Activated T-cell treated with anti-CD3 and anti-CD28 coated beads, Interleukin-2, amount 50 U/mL, for 72 hours (primary cell): ENCODE measurements at places on chromosomes 1 and 21. TPM values are rescaled to one million over a fixed set of nuclear protein-coding genes. Genes with fewer than 3 reads are reported as not detected.

GRCh38 chr1:210332233-210332632 is 3.5 kb downstream of the HHAT start:
- peak overlapping the region; percentile 6 for H3K4me3 ChIP-seq
- DNase-seq = peak; percentile 44
- H3K27ac ChIP-seq = peak overlapping the region; percentile 98
- H3K27me3 ChIP-seq = peaks cover 19% of the 10 kb centered on the region
- no peaks in the 10 kb centered on the region for H3K36me3 ChIP-seq
- peaks cover 38% of the 10 kb centered on the region for H3K4me1 ChIP-seq

GRCh38 chr1:156841295-156841855 is 17.5 kb downstream of the INSRR start:
- no peak for DNase-seq
- H3K4me3 ChIP-seq = no peak overlapping the region
- peaks cover 67% of the 10 kb centered on the region for H3K27me3 ChIP-seq
- no peaks in the 10 kb centered on the region for H3K36me3 ChIP-seq
- H3K4me1 ChIP-seq = peaks cover 42% of the 10 kb centered on the region

GRCh38 chr1:228034954-228035837 is 28.4 kb downstream of the WNT3A start:
- DNase-seq = no peak
- H3K27ac ChIP-seq = no peak overlapping the region
- H3K4me1 ChIP-seq = no peaks in the 10 kb centered on the region
- H3K4me3 ChIP-seq = no peak overlapping the region
- H3K36me3 ChIP-seq = no peaks in the 10 kb centered on the region

GRCh38 chr1:14371771-14372497 is 226.6 kb upstream of the KAZN start:
- H3K27me3 ChIP-seq = no peaks in the 10 kb centered on the region
- H3K4me3 ChIP-seq = no peak overlapping the region
- H3K27ac ChIP-seq = no peak overlapping the region

GRCh38 chr1:169047074-169047473 is 59.4 kb upstream of the ATP1B1 start:
- DNase-seq = no peak
- H3K27ac ChIP-seq = no peak overlapping the region
- peaks cover 75% of the 10 kb centered on the region for H3K4me1 ChIP-seq
- no peak overlapping the region for H3K4me3 ChIP-seq
- H3K36me3 ChIP-seq = no peaks in the 10 kb centered on the region
- H3K27me3 ChIP-seq = no peaks in the 10 kb centered on the region

Gene DMAP1
- total RNA-seq = 40.0 TPM

Gene KRTAP19-3
- total RNA-seq = not detected

DNA sequence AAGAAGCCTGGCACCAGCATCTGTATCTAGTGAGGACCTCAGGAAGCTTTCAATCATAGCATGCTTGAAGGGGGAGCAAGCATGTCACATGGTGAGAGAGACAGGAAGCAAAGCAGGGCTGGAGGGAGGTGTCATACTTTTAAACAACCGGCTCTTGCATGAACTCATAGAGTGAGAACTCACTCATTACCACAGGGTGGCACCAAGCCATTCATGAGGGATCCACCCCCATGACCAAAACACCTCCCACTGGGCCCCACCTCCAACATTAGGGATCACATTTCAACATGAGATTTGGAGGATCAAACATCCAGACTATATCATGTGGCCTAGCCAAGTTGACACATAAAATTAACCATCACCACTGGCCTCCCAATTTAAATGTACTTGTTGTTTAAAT is 125.1 kb upstream of the KCND3 start:
- no peak overlapping the region for H3K27ac ChIP-seq
- H3K36me3 ChIP-seq = no peaks in the 10 kb centered on the region
- no peak overlapping the region for H3K4me3 ChIP-seq
- DNase-seq = no peak

DNA sequence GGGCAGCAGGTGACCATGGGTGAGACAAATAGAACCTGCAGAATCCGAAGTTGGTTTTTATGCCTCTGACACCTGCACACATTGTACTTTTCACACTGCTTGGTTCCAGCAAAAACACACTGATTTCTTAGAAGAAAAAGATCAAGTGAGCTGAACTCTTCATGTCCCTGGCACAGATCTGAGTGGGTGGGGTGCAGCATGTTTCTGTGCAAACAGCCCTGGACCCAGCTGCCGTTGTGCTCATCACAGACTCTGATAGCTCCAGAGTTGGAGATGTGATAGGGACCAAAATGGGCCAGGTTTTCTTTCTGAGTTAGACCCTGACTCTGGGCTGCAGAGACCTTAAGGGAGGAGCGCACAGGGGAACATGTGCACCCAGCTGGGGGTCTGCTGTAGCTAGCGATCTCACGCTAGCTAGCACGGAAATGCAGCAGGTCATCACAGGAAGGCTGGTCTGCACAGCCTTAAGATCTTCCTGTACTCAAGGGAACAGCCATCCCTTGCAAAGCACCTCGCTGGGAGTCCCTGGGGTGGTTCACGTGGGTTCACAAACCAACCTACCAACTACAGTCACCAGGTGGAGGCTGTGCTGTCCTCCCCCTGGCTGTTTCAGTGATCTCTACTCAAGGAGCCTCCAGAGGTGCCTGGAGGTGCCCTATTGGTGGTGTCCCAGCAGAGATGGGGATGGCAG is 291.1 kb downstream of the PTPRU start:
- H3K4me1 ChIP-seq = no peaks in the 10 kb centered on the region
- no peak overlapping the region for H3K27ac ChIP-seq
- H3K27me3 ChIP-seq = peaks cover 18% of the 10 kb centered on the region
- no peak overlapping the region for H3K4me3 ChIP-seq

GRCh38 chr1:39538531-39539251 is 37.9 kb downstream of the PABPC4 start:
- H3K36me3 ChIP-seq = peaks cover 9% of the 10 kb centered on the region
- no peak for DNase-seq
- no peaks in the 10 kb centered on the region for H3K27me3 ChIP-seq
- no peak overlapping the region for H3K4me3 ChIP-seq
- H3K27ac ChIP-seq = no peak overlapping the region

DNA sequence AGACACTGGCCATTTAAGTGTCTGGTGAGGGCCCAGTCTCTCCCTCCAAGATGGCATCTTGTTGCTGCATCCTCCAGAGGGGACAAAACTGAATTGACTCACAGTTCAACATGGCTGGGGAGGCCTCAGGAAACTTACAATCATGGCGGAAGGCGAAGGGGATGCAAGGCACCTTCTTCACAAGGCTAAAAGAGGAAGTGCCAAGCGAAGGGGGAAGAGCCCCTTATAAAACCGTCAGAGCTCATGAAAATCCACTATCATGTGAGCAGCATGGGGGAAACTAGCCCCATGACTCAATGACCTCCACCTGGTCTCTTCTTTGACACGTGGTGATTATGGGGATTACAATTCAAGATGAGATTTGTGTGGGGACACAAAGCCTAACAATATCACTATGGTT is 280.1 kb downstream of the HHAT start:
- no peak overlapping the region for H3K4me3 ChIP-seq
- H3K36me3 ChIP-seq = peaks cover 2% of the 10 kb centered on the region
- DNase-seq = no peak
- H3K27me3 ChIP-seq = no peaks in the 10 kb centered on the region
- H3K4me1 ChIP-seq = no peaks in the 10 kb centered on the region

DNA sequence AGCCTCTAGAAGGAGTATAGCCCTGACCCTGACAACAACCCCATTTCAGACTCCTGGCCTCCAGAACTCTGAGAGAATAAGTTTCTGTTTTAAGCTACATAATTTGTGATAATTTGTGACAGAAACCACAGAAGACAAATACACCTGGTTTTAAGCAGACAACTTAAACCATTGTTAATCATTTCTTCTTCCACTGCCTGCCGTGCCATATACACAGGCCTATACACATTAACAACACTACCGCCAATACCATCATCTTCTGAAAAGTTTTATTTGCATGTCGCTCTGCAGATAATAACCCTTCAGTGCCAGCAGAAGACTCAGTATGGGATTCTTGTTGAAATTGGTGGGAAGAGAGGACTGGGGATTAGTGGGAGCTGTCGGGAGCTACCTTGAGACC is 39.9 kb upstream of the KRTAP19-8 start:
- no peak for DNase-seq
- H3K27ac ChIP-seq = no peak overlapping the region
- H3K27me3 ChIP-seq = peaks cover 35% of the 10 kb centered on the region
- no peaks in the 10 kb centered on the region for H3K36me3 ChIP-seq

- peaks cover 11% of the 10 kb centered on the region for H3K36me3 ChIP-seq
- peaks cover 35% of the 10 kb centered on the region for H3K4me1 ChIP-seq
- H3K27me3 ChIP-seq = no peaks in the 10 kb centered on the region
- H3K4me3 ChIP-seq = no peak overlapping the region
- DNase-seq = no peak
These were observed 7.7 kb upstream of the BCL2L15 start for GRCh38 chr1:113895098-113895497.

Gene MYOG
- not detected for total RNA-seq

GRCh38 chr21:38037416-38037815 is 121.2 kb upstream of the KCNJ6 start:
- H3K27me3 ChIP-seq = peaks cover 34% of the 10 kb centered on the region
- DNase-seq = no peak
- H3K27ac ChIP-seq = no peak overlapping the region
- H3K36me3 ChIP-seq = no peaks in the 10 kb centered on the region
- no peak overlapping the region for H3K4me3 ChIP-seq

DNA sequence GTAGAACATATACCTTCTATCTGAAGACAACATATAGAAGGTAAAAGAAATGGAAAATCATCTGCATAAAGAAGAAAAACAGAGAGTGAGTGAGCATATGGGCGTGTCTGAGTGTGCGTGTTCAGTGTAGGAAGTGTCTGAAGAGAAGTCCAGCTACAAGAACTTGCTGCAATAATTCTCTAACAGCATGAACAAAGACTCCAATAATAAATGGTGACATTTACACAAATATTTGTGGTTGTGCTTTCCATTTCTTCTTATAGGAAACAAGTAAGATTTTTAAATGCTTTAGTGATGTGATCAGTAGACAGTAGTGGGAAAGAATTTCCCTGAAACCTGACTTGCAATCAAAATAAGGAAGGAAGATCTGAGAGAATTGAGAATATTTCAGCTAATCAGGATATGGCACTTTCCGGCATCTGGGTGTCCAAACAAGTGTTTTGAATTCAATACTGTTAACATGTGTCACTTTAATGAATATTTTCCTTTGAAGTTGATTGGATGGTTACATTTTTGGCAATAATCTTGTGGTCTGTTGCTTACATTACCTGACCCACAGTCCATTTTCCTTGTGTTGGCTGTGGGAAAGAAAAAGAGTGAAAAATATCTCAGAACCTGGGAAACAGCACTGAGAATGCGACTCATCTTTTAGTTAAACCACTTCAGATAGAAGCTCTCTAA is 154.0 kb downstream of the TGFB2 start:
- H3K4me3 ChIP-seq = no peak overlapping the region
- no peak overlapping the region for H3K27ac ChIP-seq
- H3K4me1 ChIP-seq = no peaks in the 10 kb centered on the region
- no peak for DNase-seq
- no peaks in the 10 kb centered on the region for H3K36me3 ChIP-seq

GRCh38 chr1:88685259-88685620 is 1.2 kb downstream of the PKN2 start:
- peaks cover 4% of the 10 kb centered on the region for H3K36me3 ChIP-seq
- H3K27ac ChIP-seq = peak overlapping the region; percentile 99
- H3K27me3 ChIP-seq = no peaks in the 10 kb centered on the region
- H3K4me1 ChIP-seq = peaks cover 51% of the 10 kb centered on the region
- DNase-seq = peak; percentile 2
- peak overlapping the region; percentile 96 for H3K4me3 ChIP-seq

DNA sequence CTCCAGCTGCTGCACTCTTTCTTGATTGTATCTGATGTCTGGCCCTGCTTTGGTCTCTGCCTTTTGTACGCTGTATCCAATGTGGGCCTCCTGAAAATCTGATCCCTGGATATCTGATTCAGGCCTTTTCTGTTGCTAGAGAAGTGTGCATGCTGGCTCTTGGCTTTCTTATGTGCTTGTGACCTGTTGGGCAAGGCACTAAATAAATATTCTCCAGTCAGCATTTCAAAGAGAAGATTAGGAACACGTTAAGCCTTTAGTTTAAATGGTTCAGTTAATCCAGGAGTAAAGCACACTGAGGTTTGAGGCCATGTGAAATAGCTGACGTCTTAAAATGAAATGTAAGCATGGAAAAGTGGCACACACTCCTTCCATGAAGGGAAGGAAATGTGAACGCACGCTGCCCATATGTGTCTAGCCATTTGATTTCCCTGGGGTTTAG is 9.3 kb upstream of the F3 start:
- DNase-seq = no peak
- H3K27me3 ChIP-seq = peaks cover 36% of the 10 kb centered on the region
- no peaks in the 10 kb centered on the region for H3K36me3 ChIP-seq

- H3K27me3 ChIP-seq = no peaks in the 10 kb centered on the region
- DNase-seq = no peak
- no peaks in the 10 kb centered on the region for H3K4me1 ChIP-seq
- H3K27ac ChIP-seq = no peak overlapping the region
- peaks cover 28% of the 10 kb centered on the region for H3K36me3 ChIP-seq
- H3K4me3 ChIP-seq = no peak overlapping the region
These were observed 23.1 kb downstream of the DNAJC8 start for GRCh38 chr1:28209700-28210099.

- no peaks in the 10 kb centered on the region for H3K27me3 ChIP-seq
- no peaks in the 10 kb centered on the region for H3K4me1 ChIP-seq
- H3K4me3 ChIP-seq = no peak overlapping the region
These were observed 97.9 kb downstream of the OBSCN start for GRCh38 chr1:228305721-228306152.

- H3K27ac ChIP-seq = no peak overlapping the region
- H3K4me3 ChIP-seq = no peak overlapping the region
- no peaks in the 10 kb centered on the region for H3K4me1 ChIP-seq
- DNase-seq = no peak
- no peaks in the 10 kb centered on the region for H3K36me3 ChIP-seq
- peaks cover 6% of the 10 kb centered on the region for H3K27me3 ChIP-seq
These were observed 99.3 kb upstream of the RALGPS2 start for GRCh38 chr1:178625695-178626094.

Gene GSTM5
- total RNA-seq = 0.81 TPM

Gene ELF3
- 0.22 TPM for total RNA-seq

- H3K27me3 ChIP-seq = peaks cover 46% of the 10 kb centered on the region
- peaks cover 2% of the 10 kb centered on the region for H3K36me3 ChIP-seq
- no peak overlapping the region for H3K27ac ChIP-seq
- H3K4me3 ChIP-seq = no peak overlapping the region
- no peak for DNase-seq
- H3K4me1 ChIP-seq = peaks cover 16% of the 10 kb centered on the region
These were observed 18.0 kb downstream of the RHOU start for GRCh38 chr1:228753287-228753686.

DNA sequence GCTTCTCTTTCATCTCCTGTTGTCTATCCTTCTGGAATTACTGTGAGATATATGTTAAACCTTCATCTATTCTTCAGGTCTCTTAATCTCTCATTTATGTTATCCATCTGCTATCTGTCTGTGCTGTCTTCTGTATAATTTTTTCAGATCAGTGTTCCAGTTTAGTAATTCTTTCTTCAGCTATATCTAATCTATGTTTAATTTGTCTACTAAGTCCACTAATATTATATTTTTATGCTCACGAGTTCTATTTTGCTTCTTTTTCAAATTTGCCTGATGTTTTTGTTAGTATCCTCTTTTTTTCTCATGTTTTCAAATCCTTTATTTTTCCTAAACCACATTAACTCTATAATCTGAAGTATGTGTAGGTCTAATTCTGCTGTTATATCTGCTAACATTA is 34.6 kb upstream of the PLEKHO1 start:
- no peaks in the 10 kb centered on the region for H3K27me3 ChIP-seq
- peak overlapping the region; percentile 80 for H3K27ac ChIP-seq
- peaks cover 15% of the 10 kb centered on the region for H3K4me1 ChIP-seq
- DNase-seq = no peak
- H3K4me3 ChIP-seq = no peak overlapping the region
